ENCODE measurements at places on chromosomes 4 and X.

DNA sequence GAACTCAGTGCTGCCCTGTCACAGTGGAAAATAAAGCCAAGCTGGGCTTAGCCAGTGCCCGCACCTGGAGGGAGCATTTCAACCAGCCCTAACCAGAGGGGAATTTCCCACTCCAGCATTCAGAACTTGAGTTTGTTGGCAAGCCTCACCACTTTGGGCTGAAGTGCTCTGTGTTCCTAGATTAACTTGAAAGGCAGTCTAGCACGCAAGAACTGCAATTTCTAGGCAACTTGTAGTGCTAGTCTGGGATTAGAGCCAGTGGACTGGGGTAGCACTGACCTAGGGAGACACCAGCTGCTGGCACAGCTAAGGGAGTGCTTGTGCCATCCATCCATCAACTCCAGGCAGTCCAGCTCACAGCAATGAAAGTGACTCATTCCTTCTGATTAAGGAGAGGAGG lies 1060.6 kb upstream of the GRID2 start:
- DNase-seq = no peak

DNA sequence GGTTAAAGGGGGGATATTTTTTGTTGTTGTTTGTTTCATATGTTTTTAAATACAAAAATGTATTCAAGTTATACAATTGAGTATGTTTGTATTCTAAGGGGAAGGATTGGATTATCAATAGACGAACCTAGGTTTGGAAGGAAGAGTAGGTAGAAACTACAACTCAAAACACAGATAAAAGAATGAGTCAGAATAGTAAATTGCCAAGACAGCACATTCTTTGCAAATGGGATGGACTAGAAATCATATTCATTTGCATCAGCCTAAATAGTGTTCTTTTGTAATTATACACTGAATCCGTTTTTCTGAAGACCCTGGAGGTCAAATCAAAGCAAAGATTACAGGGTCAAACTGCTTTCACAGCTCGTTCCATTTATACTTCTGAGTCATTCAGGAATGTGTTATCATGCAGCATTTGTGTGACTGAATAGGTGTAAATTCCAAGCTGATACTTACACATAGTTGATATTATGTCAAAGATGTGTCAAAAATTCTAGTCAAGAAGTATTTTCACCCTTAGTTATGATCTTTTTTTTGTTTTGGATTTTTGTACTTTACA lies 273.3 kb upstream of the FAT4 start:
- DNase-seq = no peak

DNA sequence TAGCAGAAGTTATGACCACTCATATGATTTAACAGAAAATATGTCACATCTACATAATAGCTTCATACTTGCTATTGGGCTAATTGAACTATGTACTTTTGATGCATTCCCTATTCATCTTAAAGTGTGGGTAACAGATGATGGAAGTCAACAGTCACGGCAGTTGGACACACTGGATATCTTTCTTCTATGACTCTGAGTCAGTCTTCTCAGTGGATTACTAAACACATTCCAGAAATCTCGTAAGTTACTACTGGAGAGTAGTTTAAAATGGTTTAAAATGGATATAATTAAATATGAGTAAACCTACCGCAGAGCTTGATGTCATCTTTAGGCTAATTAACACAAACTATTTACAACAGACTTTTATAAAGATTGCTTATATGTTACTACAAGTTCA lies 30.1 kb upstream of the CFAP299 start:
- no peak for DNase-seq

DNA sequence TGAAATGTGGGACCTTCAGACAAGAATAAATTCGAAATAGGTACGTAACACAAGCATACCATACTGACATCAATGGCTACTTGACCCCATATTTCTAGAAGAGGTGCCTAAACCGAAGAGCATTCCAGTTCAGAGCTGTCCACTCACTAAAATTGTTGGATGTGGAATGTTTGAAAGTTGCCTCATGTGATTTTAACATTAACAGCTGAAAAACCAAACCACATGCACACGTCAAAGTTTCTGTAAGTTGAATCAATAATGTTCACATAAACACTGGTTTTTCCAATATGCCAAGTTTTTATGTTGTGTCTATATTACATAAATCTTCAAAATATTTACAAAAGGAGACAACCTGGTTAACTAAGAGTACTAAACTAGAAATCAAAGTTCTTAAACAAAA lies 3.5 kb downstream of the UBE2D3 start:
- no peak for DNase-seq

DNA sequence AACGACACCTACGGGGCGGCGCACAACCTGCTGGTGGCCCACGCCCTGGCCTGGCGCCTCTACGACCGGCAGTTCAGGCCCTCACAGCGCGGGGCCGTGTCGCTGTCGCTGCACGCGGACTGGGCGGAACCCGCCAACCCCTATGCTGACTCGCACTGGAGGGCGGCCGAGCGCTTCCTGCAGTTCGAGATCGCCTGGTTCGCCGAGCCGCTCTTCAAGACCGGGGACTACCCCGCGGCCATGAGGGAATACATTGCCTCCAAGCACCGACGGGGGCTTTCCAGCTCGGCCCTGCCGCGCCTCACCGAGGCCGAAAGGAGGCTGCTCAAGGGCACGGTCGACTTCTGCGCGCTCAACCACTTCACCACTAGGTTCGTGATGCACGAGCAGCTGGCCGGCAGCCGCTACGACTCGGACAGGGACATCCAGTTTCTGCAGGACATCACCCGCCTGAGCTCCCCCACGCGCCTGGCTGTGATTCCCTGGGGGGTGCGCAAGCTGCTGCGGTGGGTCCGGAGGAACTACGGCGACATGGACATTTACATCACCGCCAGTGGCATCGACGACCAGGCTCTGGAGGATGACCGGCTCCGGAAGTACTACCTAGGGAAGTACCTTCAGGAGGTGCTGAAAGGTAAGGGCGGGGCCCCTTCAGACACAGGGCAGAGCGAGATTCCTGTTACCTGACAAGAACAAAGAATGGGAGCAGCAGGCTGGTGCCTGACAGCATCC lies 11.7 kb downstream of the RPL9 start:
- peak; percentile 81 for DNase-seq

DNA sequence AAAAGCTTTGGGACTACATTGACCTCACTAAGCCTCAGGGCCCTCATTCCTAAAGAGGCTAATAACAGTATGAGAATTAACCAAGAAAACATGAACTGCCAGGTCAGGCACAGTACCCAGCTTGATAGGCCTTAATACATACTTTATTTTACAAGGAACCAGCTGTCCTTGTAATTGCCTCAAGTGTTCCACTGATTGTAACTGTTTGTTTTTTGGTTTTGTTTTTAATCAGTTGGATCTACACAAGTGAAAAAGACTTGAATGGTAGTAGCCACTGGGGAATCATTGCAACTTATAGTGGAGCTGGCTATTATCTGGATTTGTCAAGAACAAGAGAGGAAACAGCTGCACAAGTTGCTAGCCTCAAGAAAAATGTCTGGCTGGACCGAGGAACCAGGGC lies 35.6 kb downstream of the PKD2 start:
- no peak for DNase-seq

GRCh38 chr4:84862064-84862463 lies 104.4 kb downstream of the WDFY3 start:
- DNase-seq = no peak

DNA sequence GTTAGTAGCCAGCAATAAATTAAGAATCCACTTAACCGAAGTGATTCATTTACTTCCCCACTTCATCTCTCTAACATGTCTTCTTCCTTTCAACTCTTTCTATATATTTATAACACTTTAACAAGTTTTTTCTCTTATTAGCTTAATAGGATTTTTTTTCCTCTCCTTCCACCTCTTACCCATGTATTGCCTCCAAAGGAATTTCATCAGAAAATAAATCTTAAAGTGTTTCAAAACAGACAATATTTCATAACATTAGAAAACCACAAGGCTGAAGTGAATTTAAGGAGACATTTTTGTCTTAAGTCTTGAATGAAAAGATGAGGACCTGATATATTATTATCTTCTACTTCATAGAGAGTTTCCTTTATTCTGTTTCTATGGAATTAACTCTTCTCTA lies 101.5 kb downstream of the PDGFC start:
- no peak for DNase-seq

DNA sequence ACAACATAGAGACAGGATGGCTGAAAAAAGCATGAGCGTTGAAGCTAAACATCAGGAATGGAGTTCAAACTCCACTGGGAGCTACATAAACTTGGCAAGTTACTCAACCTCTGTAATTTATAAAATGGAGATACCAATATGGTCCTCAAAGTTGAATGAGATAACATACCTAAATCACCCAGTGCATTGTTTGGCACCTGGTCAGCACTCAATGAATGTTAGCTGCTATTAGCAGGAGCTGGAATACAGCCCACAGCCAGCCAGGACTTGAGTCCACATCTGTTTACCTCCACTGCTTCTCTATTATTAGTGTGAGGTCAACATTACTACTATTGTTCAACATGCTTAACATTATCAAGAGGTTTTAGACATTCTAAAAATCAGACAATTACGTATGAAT lies 97.9 kb downstream of the NR3C2 start:
- DNase-seq = no peak

DNA sequence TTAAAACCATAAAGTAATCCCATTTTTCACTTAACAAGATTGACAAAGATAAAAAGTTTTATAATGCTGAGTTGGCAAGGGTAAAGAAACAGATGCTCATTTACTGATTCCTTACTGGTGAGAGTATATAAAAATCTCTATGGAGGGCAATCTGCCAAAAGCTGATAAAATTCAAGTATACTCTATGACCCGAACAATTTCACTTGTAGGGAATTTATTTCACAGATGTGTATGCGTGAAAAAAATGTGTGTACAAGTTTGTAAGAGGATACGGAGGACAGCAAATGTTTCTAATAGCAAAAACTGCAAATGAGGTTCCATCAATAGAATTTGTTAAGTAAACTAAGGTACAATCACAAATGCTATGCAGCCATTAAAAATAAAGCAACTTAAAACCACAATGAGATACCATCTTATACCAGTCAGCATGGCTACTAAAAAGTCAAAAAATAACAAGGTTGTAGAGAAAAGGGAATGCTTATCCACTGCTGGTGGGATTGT lies 23.4 kb downstream of the DHX15 start:
- peak; percentile 24 for DNase-seq

DNA sequence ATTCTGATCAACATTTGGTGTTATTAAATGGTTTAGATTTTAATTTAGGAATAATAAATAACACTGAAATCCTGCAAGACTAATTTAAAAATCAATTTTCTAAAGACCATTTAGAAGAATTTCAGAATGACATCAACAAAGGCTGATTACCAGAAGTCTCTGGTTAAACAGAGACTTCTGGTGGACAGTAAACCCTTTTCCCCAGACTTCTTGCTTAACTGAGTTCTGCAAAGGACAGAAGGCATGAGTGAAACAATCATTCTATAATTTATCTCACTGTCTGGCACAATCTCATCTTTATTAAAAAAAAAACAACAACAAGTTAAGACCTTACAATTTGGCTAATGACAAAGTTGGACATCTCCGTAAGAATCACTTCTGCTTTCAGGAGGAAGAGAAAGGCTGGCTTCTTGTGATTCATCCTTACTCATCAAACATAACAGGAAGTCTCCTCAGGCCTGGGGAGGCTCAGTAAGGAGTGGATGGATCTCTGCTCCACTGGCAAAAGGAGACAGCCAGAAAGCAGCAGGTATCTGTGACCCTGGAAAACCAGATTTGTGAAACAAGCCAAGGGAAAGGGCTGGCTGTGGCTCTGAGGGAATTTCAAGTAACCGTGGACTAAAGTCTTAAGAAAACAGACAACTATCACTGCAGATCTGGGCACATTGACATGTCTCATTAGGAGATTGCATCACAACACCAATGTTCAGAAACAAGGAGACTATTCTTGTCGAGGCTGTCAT lies 908 bp upstream of the TLR6 start:
- no peak for DNase-seq

DNA sequence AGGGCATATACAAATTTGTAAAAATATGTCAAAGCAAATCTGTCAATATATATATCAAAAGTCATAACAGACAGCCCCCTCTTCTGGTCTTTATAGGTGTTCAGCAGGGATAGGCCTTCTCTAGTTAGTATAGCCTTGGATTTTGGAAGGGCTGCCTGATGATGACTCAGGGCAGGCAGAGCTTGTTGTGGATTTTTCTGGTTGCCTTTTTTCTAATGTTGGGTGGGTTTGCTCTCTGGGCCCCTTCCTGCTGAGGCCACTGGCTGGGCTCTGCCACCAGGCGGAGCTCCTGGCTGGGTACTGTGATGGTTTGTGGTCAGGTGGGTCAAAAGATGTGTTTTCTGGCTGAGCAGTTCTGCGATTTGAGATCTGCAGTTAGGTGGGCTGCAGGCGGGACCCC lies 294.2 kb downstream of the GRIA2 start:
- no peak for DNase-seq

DNA sequence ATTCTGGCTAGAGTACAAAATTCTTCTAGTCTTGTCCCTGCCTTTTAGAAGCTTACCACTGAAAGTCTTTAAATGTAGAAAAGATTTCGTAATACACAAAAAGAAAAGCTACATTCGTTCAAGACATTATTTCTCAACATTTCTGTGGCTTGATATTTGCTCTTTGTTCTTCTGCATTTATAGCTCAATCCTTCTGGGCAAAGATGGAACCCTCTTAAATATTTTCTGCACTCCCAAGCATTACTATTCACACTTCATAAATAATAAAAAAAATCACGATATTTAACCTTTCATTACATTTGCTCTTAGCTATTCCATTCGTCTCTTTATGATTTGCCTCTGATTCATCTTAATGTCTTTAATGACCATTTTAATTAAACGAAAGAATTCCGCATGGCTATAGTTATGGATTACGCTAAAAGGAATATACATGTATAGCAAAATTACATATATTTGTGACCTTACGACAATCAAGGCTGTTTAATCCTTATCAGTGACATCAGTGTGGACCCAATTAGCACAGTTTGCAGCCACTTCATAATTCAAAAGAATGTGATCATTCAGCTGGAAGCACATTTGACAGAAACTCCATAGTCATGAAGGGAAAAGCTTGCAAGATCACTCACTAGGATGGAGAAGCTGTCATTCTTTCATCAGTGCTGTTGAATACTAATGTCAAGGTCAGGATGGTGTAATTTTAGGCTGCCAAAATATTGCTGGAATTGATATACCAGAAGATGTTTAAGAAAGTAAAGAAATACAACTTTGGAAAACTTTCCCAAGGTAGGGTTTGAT lies 1075.0 kb upstream of the TENM3 start:
- DNase-seq = peak; percentile 97

DNA sequence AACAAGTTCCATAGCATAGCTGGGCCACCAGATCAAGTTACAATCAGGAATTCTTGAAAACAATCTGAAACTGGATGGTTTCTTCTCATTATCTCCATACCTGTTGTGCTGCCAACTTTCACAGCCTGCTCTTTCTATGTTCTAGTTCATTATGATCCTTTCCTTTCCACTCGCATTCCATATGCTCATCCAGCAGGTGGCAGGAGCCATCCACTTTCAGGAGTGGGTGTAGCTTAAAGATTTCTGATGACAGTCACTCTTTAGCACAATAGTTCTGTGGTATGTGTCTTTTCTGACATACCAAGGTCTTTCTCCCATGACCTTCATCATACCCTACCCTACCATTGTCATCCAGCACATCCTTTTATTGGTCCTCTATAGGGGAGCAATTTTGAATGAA lies 46.4 kb downstream of the PAGE2 start:
- DNase-seq = peak; percentile 54

GRCh38 chr4:151228189-151229119 lies 48.5 kb upstream of the PRSS48 start:
- DNase-seq = peak; percentile 82

All from eye (tissue), 1 donor.